Lower leg skin (tissue), 4 donors: ENCODE measurements at places on chromosomes 4 and X. TPM values are rescaled to one million over a fixed set of nuclear protein-coding genes. Genes with fewer than 3 reads are reported as not detected.

ZFYVE28 gene
- 12.8 TPM for total RNA-seq

FGG gene
- total RNA-seq: not detected

SEPTIN11 gene
- total RNA-seq: 50.2 TPM

DNA sequence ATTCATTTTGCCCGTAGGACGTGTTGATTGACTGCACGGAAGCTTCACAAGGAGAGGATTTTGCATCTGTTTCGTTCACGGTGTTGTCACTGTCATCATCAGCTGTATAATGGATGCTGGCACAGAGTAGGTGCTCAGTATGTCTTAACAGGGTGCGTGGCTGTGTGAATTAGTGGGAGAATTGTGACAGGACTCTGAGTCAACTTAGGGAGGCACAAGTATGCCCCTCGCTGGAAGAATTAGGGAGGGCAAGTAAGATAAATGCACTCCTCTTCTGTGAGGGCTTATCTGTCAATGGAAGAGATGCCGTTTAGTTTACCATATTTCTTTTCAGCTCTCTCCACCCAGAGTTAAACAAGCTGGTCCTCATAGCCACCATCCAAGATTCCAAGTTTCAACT is 107.2 kb downstream of the TRIML1 start:
- no peak for DNase-seq

GRCh38 chr4:113316879-113317278 is 267.4 kb downstream of the ANK2 start:
- DNase-seq: no peak

DNA sequence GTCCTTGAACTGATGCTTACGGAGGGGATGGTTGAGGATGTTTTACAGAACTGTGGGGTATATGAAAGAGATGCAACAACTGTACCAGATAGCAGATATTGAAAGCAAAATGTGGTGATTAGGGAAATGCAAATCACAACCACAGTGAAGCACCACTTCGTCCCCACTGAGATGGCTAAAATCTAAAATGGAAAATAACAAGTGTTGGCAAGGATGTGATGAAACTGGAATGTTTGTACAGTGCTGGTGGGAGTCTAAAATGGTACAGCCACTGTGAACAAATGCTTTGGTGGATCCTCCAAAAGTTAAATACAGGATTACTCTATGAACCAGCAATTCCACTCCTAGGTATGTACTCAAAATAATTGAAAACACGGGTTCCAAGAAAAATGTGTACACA is 22.9 kb downstream of the XG start:
- no peak for DNase-seq
